ENCODE measurements at places on chromosomes 1 and 21. TPM values are rescaled to one million over a fixed set of nuclear protein-coding genes. Genes with fewer than 3 reads are reported as not detected.

- no peak for DNase-seq
Observed at GRCh38 chr1:22665752-22666151, 12.7 kb downstream of the C1QB start.

Gene MATN1
- not detected for total RNA-seq

- DNase-seq = no peak
Observed at GRCh38 chr1:111270771-111271463, 19.7 kb upstream of the CHIA start.

GRCh38 chr1:46102769-46103476 is 29.5 kb downstream of the PIK3R3 start:
- no peak for DNase-seq

Gene GPR3
- total RNA-seq = not detected

Gene LAMB3
- 2.5 TPM for total RNA-seq

DNA sequence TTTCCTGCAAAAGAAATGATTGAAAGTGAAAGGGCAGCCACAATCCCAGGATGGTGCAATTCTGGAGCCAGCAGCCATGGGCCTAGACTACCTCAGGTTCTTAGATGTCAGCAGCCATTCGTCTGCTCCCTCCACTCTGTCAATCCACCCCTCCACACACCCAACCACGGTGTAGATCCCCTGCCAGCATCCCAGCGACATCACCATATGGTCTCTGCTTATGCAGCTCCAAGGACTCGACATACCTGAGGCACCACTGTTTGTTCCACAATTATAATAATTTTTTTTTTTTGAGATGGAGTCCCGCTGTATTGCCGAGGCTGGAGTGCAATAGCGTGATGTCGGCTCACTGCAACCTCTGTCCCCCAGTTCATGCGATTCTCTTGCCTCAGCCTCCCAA is 6.5 kb downstream of the SYNC start:
- no peak for DNase-seq

DNA sequence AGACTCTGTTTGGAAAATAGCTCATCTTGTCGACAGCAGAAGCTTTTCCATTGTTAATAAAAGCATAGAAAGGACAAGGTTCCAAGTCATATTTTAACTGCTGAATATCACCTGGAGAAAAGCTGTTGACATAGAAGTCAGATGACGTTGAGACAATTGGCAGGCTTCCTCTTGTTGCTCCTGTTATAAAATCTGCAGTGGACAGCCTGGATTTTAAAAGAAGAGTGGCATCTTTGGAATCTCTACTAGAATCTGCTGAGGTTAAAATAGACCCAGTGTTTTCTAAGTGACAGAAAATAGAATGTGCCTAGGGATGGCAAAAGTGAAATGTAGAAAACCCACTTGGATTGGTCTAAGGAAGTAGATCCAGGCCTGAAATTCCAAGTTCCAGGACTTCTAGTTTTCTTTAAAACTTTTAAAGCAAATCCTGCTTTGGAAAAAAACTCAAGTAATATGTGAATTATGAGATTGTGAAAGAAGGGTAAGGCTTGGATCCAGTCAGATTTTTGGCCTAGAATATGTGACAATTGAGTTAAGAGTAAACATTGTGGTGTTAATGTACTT is 53.6 kb upstream of the NEXN start:
- DNase-seq = peak; percentile 65

DNA sequence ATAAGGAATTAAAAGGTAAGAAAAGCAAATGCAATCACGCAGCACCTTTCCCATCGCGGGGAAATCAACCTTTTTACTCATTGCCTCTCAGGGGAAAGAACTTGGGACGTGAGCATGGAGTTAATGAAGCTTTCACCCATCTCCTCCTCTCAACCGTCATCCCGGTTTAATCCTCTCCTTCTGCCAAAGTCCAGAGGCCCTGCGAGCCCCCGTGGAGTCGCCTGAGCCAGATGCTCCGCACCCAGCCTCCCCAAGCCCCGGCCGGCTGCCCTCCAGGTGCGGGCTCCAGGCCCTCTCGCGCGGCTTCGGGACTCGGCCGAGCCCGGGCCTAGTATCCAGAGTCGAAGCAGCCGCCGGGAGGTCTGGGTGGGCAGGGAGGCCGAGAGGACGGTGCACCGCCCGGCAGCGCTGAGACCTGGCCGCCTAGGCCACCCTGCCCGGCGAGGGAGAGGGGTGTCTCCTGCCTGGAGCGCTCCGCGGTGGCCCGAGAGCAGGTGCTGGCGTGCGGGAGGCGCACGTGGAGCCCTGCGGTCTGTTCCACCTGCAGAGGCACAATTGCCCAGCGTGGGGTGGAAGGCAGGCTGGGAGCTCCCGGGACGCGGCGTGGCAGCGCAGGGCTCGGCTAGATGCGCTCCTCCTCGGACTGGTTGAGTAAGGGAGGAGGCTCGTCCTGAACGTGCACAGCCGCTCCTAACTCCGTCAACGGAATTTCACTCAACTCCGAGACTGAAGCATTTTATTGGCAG is 218.5 kb downstream of the SDCCAG8 start:
- no peak for DNase-seq

Data from tibial nerve (tissue), 4 donors.